C1 segment of cervical spinal cord (tissue), 14 donors: ENCODE measurements at places on chromosomes 11 and 22.

- DNase-seq, result no peak
Measured at GRCh38 chr11:12193515-12194336, 83.3 kb downstream of the MICAL2 start.

GRCh38 chr22:39301926-39302325, 17.5 kb downstream of the RPL3 start:
- no peak for DNase-seq

- no peak for DNase-seq
Measured at GRCh38 chr11:6611963-6612212, 128 bp downstream of the TAF10 start.

DNA sequence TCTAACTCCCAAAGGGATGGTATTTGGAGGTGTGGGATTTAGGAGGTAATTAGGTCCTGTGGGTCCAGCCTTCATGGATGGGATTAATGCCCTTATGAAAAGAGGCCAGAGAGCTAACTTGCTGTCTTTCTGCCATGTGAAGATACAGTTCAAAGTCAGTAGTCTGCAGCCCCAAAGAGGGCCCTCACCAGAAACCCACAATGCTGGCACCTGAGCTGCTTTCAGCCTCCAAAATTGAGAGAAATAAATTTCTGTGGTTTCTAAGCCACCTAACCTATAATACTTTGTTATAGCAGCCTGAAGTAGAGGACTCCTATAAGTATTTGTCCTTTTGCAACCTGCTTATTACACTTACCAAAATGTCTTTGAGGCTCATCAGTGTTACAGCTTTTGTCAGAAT, 16.2 kb downstream of the ATM start:
- DNase-seq, result no peak

GRCh38 chr11:71222318-71223080, 29.9 kb downstream of the SHANK2 start:
- no peak for DNase-seq

DNA sequence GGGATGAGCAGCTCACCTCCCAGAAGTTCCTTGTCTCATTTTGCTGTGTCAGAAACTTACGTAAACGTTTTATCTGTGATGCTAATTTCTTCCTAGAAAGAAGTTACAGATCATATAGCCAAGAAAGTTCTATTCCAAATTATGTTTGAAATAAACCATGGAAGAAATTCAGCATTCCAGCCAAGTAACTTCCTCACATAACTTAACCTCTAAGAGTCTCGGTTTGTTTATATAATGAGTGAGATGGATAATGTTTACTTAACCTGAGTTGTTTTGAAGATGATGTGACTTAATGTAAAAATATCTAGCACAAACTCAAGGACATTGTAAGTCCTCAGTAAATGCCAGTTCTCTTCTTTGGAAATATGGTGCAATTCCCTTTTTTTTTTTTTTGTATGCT, 8.9 kb upstream of the MUC15 start:
- no peak for DNase-seq

DNA sequence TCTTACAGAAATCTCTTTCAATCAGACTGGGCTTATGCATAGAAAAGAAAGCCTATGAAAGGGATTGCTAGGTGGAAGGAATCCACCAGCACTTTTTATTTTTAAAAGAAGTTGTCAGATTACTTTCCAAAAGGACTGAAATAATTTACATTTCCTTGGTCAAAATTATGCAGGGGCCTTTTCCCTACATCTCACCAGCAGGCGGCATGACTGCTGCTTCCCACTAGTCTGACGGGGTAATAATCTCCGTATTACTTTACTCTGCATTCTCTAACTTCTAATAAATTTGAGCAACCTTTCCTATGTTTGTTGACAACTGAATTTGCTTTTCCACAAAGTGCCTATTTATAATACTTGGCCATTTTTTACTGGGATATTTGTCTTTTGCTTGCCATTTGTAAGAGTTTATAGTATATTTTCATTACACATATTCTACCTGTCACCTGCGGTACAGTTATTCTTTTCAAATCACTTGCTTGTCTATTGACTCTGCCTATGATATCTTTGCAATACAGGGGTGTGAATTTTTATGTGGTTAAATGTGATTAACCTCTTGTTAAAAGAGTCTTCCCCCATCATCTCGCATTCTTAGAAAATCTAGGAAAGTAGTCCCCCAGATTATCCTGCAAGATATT, 51.9 kb upstream of the USP47 start:
- DNase-seq, result no peak
